ENCODE measurements at places on chromosomes 13 and 19.

GRCh38 chr13:109734002-109734785 is 52.2 kb downstream of the IRS2 start:
- DNase-seq, result no peak

DNA sequence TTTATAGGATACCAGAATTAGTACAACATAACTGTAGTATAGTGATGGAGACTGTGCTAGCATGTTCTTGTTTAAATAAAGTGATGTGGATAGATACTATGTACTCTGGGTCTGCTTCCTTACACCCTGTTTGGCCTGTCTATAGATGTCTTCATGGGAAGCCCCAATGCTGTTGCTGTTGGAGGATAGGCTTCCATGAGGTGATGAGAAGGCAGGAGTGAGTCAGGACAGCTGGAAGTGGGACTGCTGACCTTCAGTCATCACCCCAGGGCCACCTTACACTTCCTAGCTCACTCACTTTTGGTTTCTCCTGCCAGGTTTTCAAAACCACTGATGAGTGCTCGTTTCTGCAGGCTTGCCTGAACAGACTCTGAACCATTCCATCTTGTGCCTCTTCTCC is 4.2 kb downstream of the KCTD4 start:
- no peak for DNase-seq

GRCh38 chr19:3108775-3109174 is 14.6 kb downstream of the GNA11 start:
- DNase-seq, result no peak

GRCh38 chr13:53020764-53021335 is 7.8 kb upstream of the OLFM4 start:
- no peak for DNase-seq

DNA sequence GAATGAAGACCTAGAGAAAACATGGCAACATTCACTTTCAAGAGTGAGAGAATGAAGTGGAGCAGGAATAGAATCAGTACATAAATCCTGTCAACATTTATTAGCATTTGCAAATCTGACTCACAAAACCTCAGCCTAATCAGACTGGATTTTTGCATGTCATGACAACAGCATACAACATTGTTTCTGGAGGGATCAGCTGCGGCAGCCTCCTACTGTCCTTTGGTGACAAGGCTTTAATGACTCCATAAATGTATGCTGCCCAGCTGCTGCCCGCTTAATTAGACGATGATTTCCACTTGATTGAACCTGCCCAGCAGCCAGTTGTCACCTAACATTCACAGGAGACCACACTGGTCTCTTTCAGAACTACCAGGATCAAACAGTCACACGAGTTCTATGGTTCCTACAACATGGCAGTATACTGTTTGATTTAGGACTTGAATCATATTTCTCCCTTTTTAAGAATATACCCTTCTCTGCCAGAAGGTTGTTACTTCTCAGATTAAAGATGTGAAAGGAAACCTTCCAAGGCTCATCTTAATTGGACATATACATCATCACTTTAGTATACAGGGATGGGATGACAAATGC is 9.3 kb downstream of the EBPL start:
- DNase-seq, result no peak

Data from skeletal muscle cell (primary cell).